ENCODE measurements at places on chromosomes 1 and 21.

GRCh38 chr21:33608559-33608958, 20.1 kb upstream of the DONSON start:
- no peak for DNase-seq

- DNase-seq = no peak
Observed at GRCh38 chr1:247387565-247387964, 28.4 kb upstream of the NLRP3 start.

- DNase-seq = no peak
Observed at GRCh38 chr1:202888221-202888530, 773 bp downstream of the RABIF start.

GRCh38 chr1:170301596-170301995, 155.8 kb downstream of the NTMT2 start:
- DNase-seq = no peak

DNA sequence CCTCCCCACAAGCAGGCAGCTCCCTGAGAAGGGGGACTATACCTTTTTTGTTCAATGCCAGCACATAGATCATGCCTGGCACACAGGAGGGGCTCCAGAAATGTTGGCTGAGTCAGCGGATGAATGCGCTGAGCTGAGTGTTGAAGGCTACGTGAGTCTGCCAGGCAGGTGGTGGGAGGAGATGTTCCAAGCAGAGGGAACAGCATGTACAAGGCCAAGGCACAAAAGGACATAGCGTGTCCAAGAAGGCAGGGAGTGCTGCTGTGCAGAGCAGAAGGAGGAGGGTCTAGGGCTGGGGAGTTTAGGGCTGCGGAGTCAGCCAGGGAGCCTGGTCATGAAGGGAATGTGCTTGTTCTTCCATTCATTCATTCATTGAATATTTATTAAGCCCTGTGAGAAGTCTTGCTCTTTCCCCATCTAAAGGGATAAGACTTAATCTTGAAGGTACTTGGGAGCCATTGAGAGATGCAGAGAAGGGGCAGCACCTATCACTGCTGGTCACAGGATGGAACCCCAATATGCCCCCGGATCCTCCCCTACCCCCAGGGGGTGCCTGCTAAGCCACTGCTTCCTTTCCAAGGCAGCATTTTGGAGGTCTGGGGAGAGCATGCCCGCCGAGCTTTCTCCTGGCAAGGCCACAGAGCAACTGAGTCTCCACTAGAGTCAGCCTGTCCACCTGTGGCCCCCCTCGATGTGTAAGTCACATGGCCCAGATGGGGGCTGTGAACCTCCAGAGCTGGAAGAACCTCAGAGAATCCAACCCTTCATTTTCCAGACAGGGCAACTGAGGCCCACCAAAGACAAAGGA, 31.2 kb upstream of the LAPTM5 start:
- DNase-seq = no peak

- no peak for DNase-seq
Observed at GRCh38 chr1:150080784-150081183, 13.2 kb downstream of the VPS45 start.

GRCh38 chr1:6309564-6309963, 48.7 kb upstream of the GPR153 start:
- no peak for DNase-seq

DNA sequence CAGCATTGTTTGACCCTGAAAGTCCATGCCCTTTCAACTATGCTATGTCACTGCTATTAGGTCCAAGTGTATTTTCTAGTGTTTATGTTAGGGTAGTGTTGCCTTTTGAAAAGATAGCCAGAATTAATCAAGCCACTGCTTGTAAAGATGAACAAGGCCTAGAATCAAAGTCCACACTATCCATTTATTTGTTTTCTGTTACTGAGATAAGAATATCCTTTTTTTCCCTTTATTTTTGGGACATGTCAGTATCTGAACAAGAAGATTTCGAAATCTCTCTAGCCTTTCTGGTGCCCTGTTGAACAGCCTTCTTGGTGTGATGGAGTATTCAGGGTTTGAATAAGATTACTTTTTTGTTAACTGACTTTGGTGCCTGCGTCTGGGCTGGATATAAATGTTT, 16.7 kb downstream of the UBAP2L start:
- no peak for DNase-seq

DNA sequence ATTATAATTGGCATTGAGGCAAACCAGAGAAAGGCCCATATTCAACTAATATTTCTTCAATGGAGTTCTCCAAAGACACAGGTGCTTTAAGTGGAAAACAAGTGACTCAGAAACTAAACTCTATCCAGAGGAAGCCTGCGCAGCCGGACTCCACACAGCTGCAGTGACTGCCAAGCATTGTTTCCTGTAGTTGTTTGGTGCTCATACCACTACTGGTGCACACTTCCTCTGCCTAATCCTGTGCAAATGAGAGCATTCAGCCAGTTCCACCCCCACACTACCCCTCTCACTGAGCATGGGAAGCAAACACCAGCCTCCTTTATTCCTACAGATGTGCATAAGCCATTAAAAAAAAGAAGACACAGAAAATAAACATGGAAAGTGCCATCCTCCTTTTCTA, 102.9 kb downstream of the VAV3 start:
- DNase-seq = no peak

GRCh38 chr1:70778934-70779333, 268.7 kb downstream of the PTGER3 start:
- no peak for DNase-seq

DNA sequence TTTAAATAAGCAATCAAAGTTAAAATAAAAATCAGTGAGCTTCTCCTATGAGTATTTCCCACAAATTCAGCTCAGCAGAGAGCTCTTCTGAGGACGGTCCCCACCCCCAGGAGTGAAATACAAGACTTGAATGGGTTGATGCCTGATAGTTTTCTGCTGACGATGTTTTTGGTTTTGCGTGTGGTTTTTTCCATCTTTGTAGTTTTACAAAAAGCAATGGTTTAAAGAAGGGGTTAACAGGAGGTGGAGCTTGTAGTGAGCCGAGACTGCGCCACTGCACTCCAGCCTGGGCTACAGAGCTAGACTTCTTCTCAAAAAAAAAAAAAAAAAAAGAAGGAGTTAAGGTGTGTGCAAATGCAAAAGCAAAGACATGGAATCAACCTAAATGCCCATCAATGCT, 171.7 kb upstream of the COA6 start:
- DNase-seq = no peak

- no peak for DNase-seq
Observed at GRCh38 chr21:42058631-42059111, 12.4 kb upstream of the UMODL1 start.

DNA sequence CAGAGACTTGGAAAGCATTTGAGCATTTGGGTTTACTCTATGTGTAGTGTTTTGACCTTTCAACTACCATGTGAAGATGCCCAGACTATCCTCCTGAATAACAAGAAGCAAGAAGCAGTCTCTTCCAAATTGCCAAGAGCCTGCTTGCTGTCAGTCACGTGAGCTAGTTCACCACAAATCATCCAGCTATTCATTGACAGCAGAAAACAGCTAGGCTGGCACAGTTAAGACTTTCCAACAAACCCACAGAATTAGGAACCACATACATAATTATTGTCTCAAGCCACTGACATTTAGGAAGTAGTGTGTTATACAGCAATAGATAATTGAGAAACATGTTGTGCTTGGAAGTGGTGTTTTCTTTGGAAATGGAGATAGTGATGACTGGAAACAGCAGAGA, 1652.0 kb downstream of the NCAM2 start:
- DNase-seq = no peak

DNA sequence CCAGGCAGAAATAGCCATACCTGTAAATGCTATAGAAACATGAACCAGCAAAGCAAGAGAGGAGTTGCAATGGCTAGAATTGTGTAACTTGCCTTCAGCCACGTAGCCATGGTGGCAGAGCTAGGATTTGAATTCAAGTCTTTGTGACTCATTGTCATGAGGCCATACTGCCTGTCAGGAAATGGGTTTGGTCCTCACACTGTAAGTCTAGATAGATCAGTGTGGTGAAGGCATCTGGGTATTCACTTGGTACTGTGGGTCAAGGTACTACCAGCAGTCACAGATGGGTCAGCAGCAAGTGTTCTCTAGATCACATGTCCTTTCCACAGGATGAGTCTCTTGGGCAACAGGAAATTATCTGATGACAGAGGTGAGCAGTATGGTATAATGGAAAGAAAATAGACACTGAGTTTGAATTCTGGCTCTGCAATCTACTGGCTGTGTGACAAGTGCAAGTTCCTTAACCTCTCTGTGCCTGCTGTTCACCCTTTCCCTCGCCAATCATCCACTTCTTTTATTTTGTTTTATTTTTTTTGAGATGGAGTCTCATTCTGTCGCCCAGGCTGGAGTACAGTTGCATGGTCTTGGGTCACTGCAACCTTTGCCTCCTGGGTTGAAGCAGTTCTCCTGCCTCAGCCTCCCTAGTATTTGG, 36.9 kb downstream of the FGGY start:
- no peak for DNase-seq

GRCh38 chr1:45673956-45674355, 12.4 kb downstream of the GPBP1L1 start:
- DNase-seq = no peak

GRCh38 chr1:100115524-100115923, 17.2 kb downstream of the SASS6 start:
- no peak for DNase-seq

DNA sequence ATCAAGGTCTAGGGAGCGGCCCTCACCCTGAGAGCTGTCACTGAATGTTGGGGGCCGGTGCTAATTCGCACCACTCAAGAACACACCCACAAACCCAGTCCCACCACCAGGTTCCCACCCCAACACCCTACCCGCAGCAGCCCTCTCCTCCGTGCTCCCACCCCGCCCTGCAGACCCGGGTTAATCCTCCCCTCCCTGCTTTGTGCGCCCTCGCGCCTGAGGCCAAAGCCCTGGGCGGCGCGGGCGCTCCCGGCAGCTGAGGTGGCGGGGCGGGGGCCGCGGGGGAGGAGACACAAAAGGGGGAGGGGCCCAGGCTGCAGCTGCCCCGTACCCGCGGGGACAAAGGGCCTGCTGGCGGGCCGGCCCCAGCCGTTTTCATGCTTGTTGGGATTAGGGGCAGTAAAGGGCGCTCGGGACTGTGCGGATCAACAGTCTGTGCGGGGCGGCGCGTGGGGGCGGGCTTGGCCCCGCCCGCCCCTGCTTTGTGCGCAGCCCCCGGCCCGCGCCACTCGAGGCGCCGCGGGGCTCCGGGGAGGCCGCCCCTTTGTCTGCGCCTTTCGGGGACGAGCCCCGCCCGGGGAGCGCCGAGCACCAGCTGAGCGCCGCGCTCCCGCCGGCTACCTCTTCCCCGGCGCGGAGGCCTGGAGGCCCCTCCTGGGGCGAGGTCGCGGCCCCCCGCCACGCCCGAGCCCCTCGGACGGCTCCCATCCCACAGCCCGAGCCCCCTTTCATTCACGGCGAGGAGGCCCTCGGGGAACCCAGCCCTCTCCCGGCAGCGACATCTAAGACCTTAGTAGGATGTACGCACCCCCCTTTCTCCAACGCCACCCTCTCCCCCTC, 10.9 kb downstream of the C1orf216 start:
- DNase-seq = no peak

GRCh38 chr21:19392390-19392789, 988.8 kb upstream of the TMPRSS15 start:
- no peak for DNase-seq

DNA sequence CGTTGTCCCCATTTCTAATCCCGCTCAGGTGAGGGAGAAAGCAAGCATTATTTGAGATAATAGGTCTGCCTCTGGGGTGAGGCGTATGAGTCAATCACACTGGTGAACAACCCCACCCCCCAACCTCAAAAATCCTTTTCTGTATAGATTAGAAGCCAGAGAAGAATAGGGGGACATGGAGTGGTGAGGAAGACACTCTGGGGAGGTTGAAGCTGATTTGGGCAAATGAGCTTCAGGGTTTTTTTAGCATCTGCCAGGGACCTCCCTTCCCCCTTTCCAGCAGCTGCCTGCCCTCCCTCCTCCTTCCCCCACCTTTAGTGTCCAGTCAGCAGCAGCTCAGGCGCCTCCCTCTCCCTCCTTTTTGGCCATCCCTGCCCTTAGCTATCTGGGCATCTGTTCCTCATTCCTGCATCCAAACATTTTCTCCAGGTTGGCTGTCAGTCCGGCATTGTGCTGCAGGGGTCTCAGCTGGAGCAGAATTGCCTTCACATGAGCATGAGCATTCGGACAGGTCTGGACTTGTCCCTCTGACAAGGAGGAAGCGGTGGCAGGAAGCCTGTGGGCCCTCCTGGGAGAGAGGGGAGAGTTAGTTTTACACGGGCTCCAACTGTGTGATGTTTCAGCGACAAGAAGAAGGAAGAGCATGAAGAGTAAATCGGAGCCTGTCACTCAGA, 30.8 kb upstream of the PTGFRN start:
- DNase-seq = no peak

GRCh38 chr21:14879458-14879857, 185.3 kb downstream of the NRIP1 start:
- DNase-seq = no peak

- DNase-seq = no peak
Observed at GRCh38 chr1:60889709-60890108, 192.7 kb upstream of the NFIA start.

DNA sequence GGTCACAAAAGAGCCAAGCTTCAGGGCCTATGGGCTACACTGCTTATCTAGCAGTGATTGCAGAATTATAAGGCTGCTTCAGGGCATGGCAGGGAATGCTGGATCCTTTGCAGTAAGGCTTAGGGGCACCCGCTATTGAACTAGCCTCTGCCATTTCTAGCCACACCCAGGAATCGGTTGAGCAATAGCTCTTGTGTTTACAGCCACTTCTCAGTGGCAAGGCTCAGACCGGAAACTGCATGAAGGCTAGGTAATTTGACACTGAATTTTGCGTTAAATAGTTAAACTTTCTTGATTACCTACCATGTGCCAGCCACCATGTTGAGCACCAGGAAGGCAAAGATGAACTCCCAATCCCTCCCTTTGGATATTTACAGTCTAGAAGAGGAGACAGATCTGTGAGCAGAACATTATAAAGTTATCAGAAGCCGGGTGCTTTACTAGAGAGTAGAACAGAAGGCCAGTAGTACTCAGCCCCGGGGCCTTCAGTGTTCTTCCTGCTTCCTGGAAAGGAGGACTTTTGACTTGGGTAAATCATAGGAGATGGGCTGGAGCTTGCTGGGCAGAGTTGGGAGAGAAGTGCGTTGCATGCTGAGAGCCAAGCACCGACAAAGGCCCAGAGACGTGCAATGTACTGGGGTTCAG, 98.6 kb upstream of the LPGAT1 start:
- DNase-seq = no peak

GRCh38 chr1:156823210-156823790, 6.7 kb upstream of the SH2D2A start:
- no peak for DNase-seq

- DNase-seq = no peak
Observed at GRCh38 chr1:201539561-201540431, 869 bp downstream of the NAV1 start.

- no peak for DNase-seq
Observed at GRCh38 chr1:75613916-75614315, 3.0 kb upstream of the SLC44A5 start.

- DNase-seq = peak; percentile 97
Observed at GRCh38 chr1:160098852-160099561, 588 bp upstream of the IGSF8 start.

DNA sequence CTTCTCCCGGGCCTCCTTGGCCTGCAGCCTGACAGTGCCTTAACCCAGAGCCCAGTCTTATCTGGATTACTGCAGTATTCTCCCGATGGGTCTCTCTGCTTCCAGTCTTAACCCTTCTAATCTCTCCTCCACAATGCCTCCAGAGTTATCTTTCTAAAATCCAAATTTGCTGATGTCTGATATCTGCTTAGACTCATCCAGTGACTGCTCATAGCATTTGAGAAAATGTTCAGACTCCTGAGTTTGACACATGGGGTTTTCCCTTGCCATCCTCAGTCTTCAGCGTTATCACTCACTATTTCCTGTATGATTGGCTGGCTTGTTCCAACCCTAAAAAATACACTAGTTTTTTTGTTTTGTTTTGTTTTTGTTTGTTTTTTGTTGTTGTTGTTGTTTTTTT, 102.0 kb downstream of the FMN2 start:
- no peak for DNase-seq

- DNase-seq = no peak
Observed at GRCh38 chr1:171999756-172000155, 158.5 kb downstream of the DNM3 start.
